ENCODE measurements at places on chromosomes 2 and 18.
A peak's percentile ranks its signal among the peaks of the same experiment; 100 is the strongest.

GRCh38 chr2:119242276-119243119 lies 18.9 kb downstream of the STEAP3 start:
- DNase-seq = no peak

- DNase-seq = no peak
Measured at GRCh38 chr2:11363868-11364564, 19.6 kb upstream of the ROCK2 start.

DNA sequence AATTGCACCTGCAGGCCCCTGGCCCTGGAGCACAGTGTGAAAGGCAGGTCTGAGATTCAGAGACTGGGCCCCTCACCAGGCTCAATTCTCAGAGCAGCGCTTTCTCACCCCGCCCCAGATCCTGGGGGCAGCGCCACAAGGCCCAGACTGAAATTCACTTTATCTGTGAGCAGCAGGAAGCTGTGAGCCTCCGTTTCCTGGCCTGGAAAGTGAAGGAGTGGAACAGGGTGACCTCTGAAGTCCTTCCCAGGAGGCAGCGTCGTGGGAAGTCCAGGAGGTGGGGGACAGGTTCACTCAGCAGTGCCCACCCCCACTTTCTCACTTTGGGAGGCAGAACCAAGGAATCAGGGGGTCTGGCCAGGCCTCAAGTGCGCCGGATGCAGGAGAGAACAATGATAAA lies 235.4 kb downstream of the NDUFA10 start:
- no peak for DNase-seq

DNA sequence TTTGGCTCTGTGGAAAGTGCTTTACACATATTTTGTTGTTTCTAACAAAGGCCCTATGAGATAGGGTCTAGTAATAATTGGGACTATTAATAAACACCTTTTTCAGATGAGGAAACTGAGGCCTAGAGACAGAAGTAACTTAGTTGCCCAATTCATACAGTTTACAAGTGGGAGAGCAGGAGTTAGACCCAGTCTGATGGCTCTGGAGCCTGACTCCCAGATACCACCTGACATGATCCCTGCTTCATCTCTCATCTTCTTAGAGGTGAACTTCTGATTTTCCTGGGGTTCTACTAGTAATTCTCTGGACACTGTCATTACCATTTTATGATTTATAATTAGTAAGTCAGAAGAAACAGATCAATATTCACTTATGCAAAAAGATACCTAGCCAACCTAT lies 49.1 kb upstream of the OTX1 start:
- DNase-seq = no peak

GRCh38 chr2:216696751-216697560 lies 1.6 kb upstream of the IGFBP5 start:
- no peak for DNase-seq

- DNase-seq = peak; percentile 59
Measured at GRCh38 chr2:227415538-227416424, 28.0 kb upstream of the SCYGR1 start.

- DNase-seq = no peak
Measured at GRCh38 chr18:10899481-10899880, 249.9 kb downstream of the PIEZO2 start.

GRCh38 chr18:77067291-77068061 lies 65.1 kb downstream of the MBP start:
- peak; percentile 74 for DNase-seq

GRCh38 chr2:238162251-238162845 lies 3.6 kb downstream of the ERFE start:
- no peak for DNase-seq

DNA sequence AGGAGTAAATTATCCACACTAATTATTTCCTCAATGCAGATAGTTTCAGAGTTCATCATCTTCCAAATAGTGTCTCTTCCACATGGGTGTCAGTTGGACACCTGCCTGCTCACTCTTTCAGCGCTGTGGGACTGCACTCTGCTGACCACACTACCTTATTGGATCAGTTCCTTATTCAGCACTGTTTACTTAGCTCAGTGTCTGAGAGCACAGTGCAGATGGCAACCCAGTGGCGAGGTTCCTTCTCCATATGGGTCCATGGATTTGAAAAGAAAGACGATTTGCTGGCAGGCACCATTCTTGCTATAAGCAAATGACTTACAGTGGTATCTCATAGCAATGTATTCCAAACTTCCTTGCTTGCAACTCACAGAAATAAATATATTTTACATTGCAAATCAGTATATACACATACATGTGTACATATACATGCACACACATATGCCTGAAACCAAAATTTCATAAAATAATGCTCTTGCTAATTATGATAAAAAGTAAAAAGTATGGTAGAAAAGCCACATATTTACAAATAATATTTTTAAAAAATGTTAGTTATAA lies 354.8 kb downstream of the INSIG2 start:
- no peak for DNase-seq

DNA sequence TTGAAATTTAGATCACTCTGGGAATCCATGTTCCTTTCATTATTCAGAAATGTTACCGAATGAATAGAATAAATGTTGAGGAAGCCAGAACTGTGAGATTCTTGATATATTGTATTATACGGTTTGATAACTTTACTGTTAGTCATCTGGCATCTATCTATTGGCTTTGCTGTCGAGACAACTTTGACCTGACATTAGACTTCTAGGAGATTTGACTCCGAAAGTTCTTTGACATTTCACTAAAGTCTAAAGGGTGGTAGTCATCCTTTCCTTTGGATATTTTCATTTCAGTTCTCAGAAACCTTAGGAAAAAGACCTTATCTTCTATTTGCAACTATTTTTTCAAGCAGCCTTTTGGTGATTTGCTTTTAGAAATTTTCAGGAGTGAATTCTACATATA lies 1.9 kb downstream of the BMPR2 start:
- DNase-seq = no peak

GRCh38 chr2:88563129-88563528 lies 64.1 kb downstream of the EIF2AK3 start:
- no peak for DNase-seq

DNA sequence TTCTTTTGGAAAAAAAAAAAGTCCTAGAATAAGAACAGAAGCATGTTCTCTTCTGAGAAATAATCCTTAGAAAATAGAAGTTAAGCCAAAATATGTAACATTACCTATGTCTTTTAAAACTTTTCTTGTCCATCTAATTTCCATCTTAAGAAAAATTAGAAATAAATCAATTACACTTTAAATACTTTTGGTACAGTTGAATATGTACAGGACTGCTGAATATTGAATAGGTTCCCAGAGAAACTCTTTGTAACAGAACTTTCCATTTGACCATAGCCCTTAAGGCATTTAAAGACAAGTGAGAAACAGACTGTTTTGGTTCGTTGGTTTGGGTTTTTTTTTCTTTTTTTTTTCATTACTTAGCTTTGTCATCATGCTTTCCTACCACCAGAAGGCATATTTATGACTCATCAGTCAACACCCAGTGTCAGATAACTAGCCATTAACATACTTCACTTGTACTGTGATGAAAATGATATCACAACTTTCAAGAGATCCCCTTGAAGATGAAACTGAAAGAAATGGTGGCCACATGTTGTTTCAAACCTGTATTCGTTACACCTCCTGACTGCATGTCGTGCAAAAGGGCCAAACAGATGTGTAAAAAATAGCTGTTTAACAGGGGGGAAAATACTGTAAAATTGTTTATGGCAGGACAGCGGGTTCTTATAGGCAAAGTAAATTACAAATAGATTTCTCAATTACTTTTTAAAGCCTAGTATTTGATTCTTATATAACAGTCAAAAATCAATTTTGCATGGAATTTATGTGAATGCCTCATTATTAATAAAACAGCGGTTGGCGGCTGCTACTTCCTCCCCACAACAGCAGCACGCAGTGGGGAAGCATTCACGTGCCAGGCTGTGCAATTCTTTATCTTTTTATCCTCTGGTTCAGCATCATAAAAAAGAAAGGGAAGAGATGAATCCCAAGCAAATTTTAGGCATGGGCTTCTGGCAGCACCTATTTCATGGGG lies 280.7 kb upstream of the HNRNPA3 start:
- no peak for DNase-seq

DNA sequence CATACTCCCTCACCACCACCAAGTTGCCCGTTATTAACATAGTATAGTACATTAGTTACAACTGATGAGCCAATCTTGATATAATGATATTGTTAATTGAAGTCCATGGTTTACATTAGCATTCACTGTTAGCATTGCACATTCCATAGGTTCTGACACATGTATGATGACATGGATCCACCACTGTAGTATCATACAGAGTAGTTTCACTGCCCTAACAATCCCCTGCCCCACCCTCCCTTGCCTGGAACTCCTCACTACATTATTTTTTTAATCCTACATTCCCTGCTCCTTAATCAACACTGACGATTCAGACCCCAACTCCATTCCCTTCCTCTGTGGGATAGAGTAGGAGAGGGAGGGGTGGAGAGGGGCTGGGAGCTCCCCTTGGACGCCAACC lies 20.2 kb upstream of the ST3GAL5 start:
- DNase-seq = no peak

GRCh38 chr2:176427549-176427948 lies 158.3 kb downstream of the MTX2 start:
- DNase-seq = no peak

DNA sequence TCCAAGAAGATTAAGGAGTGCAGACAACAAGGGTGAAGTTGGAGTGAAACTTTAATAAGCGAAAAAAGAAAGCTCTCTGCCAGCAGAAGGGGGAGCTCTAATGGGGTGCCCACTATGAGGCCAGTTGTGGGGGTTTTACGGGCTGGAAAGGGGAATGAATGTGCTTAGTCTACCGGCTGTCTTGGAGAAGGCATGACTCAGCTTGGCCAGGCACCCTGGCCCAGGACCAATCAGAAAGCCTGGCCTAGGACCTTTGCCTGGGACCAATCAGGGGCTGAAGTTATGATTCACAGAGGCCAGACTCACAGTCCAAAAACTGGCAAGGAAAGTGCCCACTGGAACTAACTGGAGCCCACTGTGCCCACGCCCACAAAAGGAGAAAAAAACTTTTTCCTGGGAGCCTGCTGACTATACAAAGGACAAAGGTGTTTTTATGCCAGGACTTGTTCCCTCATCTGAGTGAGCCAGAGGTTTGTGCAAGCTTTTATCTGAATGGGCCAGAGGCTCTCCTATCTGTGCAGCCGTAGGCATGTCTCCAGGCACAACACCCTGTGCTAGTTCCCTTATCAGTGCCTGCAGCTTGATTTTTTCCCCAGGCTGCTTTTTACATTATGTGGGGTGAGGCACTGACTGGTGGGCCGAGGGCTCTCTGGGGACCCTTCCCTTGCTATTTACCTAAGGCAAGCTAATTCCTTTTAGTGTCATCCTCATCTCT lies 18.6 kb downstream of the CMPK2 start:
- DNase-seq = no peak

DNA sequence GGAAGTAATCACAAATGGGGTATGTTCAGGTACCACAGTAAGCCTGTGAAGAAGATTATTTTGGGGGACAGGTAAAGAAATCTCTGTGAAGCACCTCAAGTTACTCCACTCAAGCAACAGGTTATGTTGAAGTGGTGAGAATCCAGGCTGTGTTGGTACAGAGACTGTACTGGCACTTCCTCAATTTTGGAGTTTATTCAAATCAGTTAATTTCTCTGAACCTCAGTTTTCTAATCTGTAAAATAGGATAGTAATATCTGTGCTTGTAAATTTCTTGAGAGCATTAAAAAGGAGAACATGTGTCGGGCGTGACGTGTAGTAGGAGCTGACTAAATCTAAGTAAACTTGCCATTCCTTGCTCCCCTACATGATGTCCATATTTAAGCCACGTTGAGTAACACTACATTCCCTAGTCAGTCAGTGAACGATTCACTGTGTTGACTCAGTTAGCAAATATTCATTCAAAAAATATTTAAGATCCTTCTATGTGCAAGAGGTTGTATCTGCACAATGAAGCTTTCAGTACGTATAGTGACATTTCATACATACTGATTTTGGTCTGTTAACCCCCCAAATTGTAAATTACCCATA lies 504.2 kb downstream of the ZEB2 start:
- DNase-seq = peak; percentile 77

- DNase-seq = no peak
Measured at GRCh38 chr2:216366777-216367471, 5.4 kb downstream of the MARCHF4 start.

GRCh38 chr18:48937869-48938750 lies 12.7 kb downstream of the SMAD7 start:
- no peak for DNase-seq

GRCh38 chr2:73969356-73969755 lies 15.4 kb upstream of the TET3 start:
- no peak for DNase-seq

DNA sequence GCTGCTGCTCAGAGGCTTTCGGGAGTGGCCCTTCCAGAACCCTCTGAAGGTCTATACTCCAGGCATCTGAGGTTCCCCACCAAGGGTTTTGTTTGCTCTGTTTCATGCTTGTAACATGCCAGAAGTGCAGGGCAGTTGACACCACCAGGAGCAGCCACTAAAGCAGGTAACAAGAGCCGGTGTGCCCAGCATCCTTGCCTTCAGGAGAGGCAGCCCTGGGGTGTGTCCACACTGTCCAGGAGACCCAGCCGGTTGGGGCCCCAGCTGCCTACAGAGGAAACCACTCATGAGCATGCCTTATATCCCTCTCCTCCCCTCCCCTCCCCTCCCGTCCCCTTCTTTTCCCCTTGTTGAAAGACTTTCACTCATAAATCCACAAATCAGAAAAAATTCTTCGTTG lies 93.1 kb downstream of the CD8B2 start:
- DNase-seq = no peak

DNA sequence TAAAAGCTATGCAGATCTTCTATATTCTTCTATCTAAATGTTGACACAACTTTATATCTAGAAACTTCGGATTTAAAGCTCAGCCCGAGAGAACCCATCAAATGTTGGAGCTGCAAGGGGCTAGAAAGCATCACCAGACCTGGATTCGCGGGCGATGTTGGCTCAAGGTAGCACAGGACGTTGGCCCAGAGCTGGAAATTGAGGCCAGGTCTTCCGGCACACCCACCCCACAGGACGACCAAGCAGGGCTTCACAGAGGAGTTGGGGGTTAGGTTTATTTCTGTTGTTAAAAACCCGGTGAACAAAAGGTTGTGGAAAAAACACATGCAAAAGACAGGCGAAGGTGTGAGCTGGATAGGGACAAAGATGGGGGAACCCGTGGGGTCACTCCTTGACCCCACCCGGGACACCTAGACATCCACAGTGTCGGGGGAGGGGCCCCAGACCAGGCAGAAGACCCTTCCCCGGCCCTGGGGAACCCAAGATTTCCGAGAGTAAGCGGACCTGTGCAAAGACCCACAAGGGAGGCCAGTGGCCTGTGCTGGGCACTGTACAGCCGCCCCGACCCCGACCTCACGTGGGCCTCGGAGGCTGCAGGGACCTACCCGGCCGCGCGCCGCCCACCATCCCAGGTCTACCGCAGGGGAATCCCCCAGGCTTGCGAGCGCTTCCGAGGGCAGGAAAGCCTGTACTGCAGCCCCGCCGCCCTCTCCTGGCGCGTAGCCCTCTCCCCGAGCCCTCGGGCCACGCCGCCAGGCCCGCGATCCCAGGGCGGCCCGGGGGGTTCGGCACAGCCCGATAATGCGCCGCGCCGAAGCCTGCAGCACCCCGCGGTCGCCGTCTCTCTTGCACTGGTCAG lies 1.8 kb upstream of the AGBL5 start:
- DNase-seq = no peak

Measured in amniotic stem cell (primary cell).